Femur (tissue), 1 donor: ENCODE measurements at places on chromosomes 7 and 10.

- no peak for DNase-seq
Observed at GRCh38 chr7:79471283-79471682, 17.8 kb upstream of the MAGI2 start.

- DNase-seq, result no peak
Observed at GRCh38 chr10:52682766-52683165, 89.8 kb downstream of the MBL2 start.

DNA sequence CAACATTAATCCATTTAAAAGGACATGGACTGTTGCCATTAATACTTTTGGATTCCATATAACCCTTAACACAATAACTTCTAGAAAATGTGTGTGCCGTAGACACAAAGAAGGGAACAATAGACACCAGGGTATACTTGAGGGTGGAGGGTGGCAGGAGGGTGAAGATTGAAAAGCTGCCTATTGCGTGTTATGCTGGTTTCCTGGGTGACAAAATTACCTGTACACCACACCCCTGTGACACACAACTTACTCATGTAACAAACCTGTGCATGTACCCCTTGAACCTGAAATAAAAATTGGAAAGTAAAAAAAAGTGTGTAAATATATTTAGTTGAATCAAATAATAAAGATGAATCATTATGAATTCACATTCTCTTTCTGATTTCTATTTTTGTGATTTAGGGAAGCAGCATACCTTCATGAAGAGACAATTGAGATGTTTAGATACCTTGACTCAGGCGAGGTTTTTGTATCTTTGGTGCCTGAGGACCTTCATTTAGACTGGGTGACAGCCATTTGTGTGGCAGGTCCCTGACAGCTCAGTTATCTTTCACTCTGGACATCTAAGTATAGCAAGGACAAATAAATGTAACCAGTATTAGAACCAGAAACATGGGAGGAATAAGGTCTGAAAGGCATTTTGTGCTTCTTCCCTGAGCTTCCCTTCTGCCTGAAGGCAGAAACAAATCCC, 28.7 kb downstream of the GIMAP8 start:
- no peak for DNase-seq

DNA sequence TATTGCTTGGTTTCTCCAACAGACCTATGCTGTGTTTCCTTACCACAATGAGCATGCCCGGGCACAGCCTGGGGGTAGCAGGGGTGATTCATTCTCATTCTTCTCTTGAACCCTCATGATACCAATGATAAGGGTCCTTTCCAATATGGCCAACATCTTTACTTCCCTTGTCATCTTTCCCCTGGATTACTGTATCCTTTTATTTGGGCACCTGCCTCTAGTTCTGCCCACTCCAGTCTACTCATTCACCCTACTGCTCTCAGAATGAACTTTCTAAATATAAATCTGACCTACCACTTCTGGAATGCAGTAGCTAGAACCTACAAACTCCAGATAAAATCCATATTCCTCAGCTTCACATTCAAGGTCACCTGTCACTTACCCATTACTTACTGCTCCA, 26.4 kb upstream of the ITPRID1 start:
- DNase-seq, result no peak

- peak; percentile 37 for DNase-seq
Observed at GRCh38 chr7:107874605-107875446, 16.2 kb upstream of the DLD start.

GRCh38 chr7:130956417-130957136, 222.6 kb upstream of the KLF14 start:
- DNase-seq, result no peak

DNA sequence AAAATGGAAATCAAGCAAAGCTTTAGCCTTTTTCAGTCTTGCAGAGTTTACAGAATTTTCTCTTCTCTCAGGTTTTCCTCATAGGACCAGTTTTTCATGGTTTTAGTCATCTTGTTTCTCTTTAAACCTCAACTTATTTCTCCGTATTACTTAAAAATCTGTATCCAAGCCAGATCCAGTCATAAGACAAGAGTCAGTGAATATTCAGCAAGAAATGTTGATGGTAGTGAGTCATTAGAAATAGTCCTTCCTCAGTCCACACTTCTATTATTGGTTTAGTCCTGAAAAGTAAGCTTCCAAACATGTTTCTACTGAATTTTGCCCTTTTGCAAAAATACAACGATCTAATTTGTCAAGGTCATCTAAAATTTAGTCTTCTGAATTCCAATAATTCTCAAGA, 107.0 kb downstream of the VIM start:
- DNase-seq, result no peak

- no peak for DNase-seq
Observed at GRCh38 chr7:137242616-137243015, 100.9 kb downstream of the PTN start.

GRCh38 chr7:123787220-123788007, 38.6 kb upstream of the WASL start:
- DNase-seq, result no peak

DNA sequence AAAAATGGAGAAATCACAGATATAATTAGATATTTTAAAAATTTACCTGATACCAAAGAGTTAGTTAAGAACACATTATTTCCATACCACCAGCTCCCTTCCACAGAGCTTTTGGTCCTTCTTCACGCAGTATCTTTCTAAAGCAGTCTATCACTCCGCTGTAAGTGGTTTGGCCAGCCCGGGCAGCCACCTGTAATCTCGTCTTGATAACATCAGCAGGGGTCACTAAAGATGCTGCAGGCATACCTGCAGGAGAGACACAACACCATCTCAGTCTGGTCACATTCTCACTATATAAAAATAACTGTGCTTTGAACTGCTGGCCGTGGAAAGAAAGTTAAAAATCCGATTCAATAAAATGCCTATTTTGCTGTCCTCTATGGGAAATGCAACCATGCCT, 200.1 kb downstream of the SLC25A13 start:
- no peak for DNase-seq

DNA sequence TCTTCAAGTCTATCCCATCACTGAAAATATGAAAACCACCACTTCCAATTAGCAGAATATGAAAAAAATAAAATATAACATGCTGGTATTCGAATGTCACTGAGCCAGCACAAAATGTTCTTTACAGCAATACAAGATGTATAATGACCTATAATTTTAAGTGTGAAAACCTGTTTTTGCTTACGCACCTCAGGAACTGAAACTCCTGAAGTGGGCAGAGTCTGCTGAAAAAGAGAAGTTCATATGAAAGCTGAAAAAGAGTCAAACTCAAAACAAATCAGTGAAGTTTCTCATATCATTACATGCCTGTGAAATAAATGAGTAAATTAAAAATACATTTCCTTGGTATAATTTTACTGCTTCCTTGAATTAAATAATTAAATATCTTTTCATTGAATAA, 272.5 kb downstream of the DGKB start:
- DNase-seq, result no peak

GRCh38 chr7:14197280-14197679, 207.8 kb upstream of the ETV1 start:
- no peak for DNase-seq

DNA sequence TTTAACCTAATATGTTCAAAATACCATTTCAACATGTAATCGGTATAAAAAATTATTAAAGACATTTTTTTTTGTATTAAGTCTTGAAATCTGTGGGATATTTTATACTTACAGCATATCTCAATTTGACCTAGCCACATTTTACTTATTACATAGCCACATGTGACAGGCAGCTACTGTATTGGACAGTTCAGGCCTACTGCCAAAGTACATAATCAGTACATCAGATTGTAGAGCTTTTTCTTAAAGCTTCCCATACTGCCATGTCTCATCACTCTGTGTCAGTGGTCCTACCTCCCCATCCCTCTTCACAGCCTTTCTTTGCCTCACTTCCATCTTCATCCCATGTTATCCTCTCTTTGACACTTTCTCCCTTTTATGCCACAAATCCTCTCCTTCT, 43.0 kb downstream of the LOXL4 start:
- no peak for DNase-seq

GRCh38 chr7:92425311-92425947, 21.9 kb upstream of the GATAD1 start:
- no peak for DNase-seq

GRCh38 chr7:81926154-81926553, 156.3 kb upstream of the HGF start:
- DNase-seq, result no peak

GRCh38 chr7:7306231-7306630, 123.9 kb downstream of the C1GALT1 start:
- no peak for DNase-seq

DNA sequence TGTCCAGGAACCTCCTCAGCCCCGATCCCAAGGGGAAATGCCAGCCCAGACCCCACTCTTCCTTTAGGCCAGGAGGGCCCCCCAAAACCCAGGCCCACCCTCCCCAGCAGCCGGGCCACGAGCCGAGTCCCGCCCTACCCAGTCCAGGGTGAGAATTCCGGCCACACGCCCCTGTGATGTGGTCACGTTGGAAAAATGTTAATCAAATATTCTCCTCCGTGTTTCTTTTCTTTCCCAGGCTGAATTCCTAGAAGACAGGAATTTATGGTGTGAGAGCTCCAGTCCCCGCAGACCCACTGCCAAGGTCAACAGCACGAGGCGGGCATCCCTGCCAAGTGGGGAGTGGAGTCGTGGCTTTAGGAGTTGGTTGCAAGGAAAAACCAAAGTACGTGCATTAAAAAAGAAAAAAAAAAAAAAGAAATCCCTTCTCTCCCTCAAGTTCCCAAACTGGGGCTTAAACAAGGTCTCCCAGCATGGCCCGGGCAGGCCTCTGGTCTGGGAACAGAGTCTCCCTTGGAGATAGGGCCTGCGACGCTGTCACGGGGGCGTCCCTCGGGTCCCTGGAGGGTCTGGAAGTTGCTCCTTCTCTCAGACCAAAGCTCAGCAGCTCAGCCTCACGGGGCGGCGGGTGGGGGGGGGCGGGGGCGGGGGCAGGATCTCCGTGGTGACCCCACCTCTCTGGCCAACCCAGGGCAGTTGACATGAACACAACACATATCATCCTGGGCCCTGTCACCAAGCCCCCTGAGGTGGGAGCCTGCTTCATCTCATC, 28.1 kb upstream of the ELN start:
- peak; percentile 93 for DNase-seq

DNA sequence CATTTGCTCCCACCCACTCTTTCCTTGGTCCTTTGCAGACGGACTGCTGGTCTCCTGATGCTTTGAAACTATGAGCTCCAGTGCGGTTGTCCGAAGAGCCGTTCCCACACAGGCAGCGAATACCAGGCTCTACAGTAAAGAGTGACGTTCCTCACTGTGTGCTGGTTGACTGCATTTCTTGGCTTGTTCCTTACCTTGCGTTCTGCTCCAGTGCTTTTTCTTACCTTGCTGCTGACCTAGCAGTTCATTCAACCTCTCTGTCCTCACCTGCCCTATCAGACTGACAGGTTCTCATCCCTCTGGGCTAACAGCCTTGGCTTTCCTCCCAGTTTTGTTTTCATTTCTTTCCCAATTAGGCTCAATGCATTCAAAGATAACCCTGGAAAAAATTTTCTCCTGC, 214.8 kb downstream of the TMEM178B start:
- DNase-seq, result no peak

DNA sequence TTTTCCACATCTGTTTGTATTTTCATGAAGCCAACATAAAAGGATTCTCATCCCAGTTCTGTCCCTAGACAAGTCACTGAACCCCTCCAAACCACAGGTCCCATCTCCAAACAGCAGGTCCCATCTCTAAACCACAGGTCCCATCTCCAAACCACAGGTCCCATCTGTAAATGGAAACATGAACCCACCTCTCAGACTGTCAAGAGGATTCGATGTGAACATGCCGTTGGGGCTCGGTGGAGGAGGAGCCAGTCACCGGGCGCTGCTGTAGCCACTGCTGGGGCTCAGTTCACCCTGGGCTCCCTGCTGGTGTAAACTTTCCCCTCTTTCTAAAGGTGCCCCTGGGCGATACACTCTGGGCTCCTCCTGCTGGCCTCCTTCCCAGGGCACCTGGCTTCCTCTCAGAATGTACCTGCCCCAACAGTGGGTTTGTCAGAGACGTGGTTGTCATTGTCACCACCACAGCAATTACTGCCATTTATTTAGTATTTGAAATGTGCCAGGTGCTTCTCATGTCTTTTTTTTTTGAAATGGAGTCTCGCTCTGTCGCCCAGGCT, 13.0 kb downstream of the LHPP start:
- DNase-seq, result no peak

DNA sequence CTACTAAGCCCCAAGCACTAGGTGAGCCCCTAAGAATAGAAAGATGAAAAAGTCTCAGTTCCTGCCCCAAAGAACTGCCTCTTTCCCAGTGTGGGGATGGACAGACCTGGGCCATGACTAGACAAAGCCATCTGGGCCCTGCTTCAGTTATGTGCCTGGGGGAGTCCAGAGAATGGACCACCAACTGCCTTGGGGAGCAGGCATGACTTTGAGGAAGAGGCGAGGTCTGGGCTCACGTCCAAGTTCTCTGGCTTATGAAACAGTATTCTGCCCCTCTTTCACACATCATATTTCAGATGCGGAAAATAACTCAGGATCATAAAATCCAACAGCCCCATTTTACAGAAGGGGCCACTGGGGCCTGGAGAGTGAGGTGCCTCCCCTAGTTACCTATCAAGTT, 80.3 kb downstream of the PLXNA4 start:
- no peak for DNase-seq

- no peak for DNase-seq
Observed at GRCh38 chr10:86389441-86390193, 23.0 kb upstream of the GRID1 start.

GRCh38 chr10:28849309-28849708, 172.0 kb downstream of the BAMBI start:
- DNase-seq, result no peak

- no peak for DNase-seq
Observed at GRCh38 chr7:48876087-48876486, 48.3 kb upstream of the CDC14C start.

GRCh38 chr10:133276435-133277201, at the start of gene ADAM8:
TSS of gene ADAM8 (minus strand) at chr10:133276868. CDS start at chr10:133276817, 51 bp downstream.
- DNase-seq, result no peak

GRCh38 chr7:31705377-31705776, 18.4 kb downstream of the PPP1R17 start:
- DNase-seq, result no peak

GRCh38 chr10:43648095-43648397, 635 bp downstream of the ZNF32 start:
- DNase-seq, result no peak

DNA sequence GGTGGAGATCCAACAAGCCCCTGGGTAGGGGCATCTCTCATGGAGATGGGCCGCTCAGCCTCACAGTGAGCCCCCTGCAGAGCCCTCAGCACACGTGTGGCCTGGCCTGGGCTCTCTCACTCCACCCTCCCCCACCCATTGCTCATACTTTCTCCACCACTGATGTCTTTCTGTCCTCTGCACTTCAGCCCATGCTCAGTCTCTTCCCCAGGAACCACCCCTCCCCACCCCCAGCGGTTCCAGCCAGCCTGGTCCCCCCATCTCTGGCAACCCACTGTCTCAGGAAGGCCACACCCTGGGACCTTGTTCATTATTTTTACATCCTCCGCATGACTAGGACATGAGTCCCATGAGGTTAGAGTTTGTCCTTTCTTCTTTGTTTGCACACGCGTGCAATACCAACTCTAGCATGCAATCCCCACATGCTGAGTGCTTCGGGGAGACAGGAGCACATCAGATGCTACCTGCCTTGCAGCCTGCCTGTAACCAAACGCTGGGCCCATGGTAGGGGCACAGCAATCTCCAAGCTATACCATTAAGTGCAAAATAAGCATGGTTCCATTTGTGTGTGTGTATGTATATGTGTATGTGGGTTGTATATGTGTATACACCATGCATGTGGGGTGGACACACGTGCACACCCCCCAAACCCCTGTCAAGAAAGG, 408.4 kb upstream of the FOXK1 start:
- DNase-seq, result no peak

- DNase-seq, result no peak
Observed at GRCh38 chr7:138919911-138920310, 61.3 kb downstream of the KIAA1549 start.

- no peak for DNase-seq
Observed at GRCh38 chr7:129529643-129530042, 27.3 kb downstream of the SMKR1 start.
